ENCODE measurements at places on chromosomes 7 and 10. TPM values are rescaled to one million over a fixed set of nuclear protein-coding genes. Genes with fewer than 3 reads are reported as not detected.

DNA sequence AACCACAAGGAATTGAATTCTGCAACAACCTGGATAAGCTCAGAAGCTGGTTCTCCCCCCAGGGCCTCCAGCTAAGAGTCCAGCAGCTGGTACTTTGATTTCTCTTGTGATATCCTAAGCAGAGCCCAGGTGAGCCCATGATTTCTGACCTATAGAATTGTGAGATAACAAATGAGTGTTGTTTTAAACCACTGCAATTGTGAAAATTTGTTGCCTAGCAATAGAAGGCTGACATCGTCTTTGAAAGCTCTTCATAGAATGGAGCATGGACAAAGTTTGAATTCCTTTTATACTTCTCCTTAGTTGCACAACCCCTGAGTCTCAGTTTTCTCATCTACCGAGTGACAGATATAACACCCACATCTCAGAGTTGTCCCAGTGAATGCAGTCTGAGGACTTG lies 129.9 kb downstream of the TEX36 start:
- DNase-seq = no peak

GRCh38 chr7:51244885-51245284 lies 71.7 kb downstream of the COBL start:
- DNase-seq = no peak

GOLGA7B gene
- 0.09 TPM for total RNA-seq

- DNase-seq = no peak
These were observed 27.3 kb upstream of the HERPUD2 start for GRCh38 chr7:35722054-35722849.

PWWP2B gene
- total RNA-seq = 75.3 TPM

DNA sequence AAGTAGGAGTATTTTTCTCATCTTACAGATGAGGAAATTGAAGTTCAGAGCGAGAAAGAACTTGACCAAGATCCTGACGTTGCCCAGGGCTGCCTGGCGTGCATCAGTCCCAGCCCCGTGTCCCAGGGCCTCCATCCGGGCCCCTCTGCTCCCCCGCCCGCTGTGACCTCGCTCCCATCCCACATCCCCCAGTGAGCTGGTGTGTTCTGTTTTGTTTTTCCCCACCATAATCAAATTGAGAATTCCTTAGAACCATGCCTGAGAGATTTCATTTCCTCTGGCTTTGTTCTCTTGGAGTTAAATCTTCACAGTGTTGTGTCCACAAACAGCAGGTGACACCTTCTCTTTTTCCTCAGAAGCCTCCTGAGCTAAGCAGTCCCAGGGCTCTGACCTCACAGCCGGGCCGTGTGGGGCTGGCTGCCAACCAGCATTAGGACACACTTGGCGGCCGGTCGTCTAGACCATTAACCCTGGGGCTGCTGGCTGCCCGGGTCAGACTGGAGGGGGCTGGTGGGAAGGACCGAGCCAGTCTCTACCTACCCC lies 44.3 kb downstream of the PFKP start:
- peak; percentile 74 for DNase-seq

DNA sequence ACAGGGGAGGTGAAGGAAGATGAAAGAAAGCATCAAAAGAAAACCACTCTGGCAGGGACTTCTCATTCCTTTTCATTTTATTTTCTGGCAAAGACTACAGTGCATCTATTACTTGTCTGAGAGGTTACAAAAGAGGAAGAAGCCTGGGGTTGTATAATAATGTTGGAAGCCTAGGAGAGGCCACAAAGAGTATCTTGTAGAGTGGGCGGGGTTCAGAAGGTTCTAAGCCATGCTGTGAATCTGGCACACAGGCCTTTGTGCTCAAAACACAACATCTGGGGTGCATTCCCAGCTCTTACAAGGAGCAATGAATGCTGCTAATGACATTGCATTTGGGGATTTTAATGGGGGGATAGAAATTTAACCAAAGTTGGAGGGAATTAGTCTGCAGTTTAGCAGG lies 49.4 kb downstream of the MRPL32 start:
- no peak for DNase-seq

DNA sequence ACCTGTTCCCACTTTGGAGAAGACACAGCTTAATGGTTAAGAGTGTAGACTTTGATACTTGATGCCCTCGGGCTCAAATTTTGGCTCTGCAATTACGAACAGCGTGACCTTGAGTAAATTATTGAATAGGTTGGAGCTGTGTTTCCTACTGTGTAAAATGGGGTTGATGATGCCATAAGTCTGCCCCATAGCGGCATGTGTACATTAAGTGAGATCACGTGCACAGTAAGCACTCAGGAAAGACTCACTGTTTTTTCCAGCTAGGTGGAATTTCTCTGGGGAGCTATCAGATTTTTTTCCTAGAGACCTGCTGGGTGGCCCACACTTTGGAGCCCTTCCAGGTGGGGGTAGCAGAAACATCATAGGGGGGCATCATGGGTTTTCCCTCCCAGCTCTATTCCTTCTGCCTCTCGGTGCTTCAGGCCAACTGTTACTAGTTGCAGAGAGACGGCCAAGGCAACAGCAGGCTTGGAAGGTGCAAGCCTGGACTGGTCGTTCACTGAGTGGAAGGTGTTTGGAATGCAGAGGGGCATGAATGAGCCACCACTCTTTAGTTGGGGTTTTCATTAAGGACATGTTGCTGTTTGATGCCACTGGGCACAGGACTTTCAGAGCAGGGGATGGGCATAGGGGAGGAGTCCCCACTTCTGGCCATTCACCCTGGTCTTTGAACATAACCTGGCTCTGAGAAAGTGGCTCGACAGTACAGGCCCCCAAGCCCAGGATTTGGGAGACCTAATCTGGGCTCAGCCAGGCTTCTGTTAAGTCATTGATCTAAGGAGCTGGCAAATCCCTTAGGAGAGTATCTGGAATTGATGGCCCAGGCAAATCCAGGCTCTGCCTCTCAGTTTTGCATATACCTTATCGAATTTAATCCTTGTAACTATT lies 64.0 kb downstream of the SYPL1 start:
- DNase-seq = no peak

DNA sequence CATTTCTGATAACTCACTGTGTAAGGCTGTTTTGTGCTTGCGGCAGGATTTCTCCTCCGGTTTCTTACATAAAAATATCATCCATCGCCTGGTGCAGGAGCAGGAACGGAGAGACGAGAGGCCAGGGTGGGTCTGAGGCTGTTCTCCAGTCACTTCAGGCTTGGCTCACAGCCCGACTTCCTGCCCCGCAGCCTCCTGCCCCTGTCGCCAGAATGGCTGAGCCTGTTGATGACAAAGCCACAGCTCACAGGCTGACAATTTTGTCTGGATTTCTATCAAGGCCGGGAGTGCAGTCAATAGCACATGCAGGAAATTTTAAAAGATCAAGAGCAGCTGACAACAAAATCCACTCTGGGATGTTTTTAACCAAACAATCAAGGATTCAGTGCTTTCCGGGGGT lies 229.7 kb upstream of the ZNF32 start:
- no peak for DNase-seq

- no peak for DNase-seq
These were observed 180.5 kb downstream of the ZNF365 start for GRCh38 chr10:62554632-62555199.

BAMBI gene
- total RNA-seq = 33.6 TPM

ELN gene
- 25.6 TPM for total RNA-seq

- no peak for DNase-seq
These were observed 44.0 kb downstream of the GBF1 start for GRCh38 chr10:102289356-102289755.

ECHDC3 gene
- total RNA-seq = 100 TPM

- DNase-seq = peak; percentile 70
These were observed 679.2 kb downstream of the SDK1 start for GRCh38 chr7:3980300-3980643.

STK31 gene
- total RNA-seq = 0.22 TPM

ITGA8 gene
- 25.9 TPM for total RNA-seq

EBF3 gene
- total RNA-seq = 0.42 TPM

DNA sequence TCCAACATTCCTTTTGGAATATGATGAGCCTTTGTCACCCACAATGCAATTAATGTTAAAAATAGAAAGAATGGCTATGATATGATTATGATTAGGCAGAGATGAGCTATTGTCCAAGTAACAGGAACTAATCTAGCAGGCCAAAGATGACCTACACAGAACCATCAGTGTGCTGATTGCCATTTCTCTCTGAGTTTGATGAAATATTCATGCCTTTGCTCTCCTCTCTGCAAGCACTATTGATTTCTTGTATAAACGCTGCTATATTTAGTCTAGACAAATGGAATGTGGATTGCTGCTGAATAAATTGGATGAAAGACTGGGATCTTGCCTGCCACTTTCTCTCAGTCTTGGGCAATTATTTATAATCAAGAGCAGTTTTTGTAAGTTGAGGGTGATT lies 85.4 kb downstream of the HDAC9 start:
- DNase-seq = no peak

TUBAL3 gene
- not detected for total RNA-seq

- no peak for DNase-seq
These were observed 51.1 kb downstream of the SPOCK2 start for GRCh38 chr10:72037266-72037665.

MSS51 gene
- total RNA-seq = 3.8 TPM

GRCh38 chr7:50393076-50393475 lies 57.1 kb downstream of the FIGNL1 start:
- no peak for DNase-seq

GRCh38 chr7:85030893-85031292 lies 156.0 kb downstream of the SEMA3D start:
- no peak for DNase-seq

NRP1 gene
- total RNA-seq = 134 TPM

Data from adrenal gland (tissue), 19 donors.